ENCODE measurements at places on chromosomes 2 and 18.

- no peak for DNase-seq
These were observed 153.5 kb upstream of the PGAP1 start for GRCh38 chr2:197079832-197080555.

GRCh38 chr2:101770726-101771125 is 73.2 kb downstream of the MAP4K4 start:
- no peak for DNase-seq

GRCh38 chr18:27366151-27366550 is 181.0 kb upstream of the CHST9 start:
- DNase-seq, result no peak

GRCh38 chr2:21970971-21971370 is 847.2 kb downstream of the TDRD15 start:
- DNase-seq, result no peak

DNA sequence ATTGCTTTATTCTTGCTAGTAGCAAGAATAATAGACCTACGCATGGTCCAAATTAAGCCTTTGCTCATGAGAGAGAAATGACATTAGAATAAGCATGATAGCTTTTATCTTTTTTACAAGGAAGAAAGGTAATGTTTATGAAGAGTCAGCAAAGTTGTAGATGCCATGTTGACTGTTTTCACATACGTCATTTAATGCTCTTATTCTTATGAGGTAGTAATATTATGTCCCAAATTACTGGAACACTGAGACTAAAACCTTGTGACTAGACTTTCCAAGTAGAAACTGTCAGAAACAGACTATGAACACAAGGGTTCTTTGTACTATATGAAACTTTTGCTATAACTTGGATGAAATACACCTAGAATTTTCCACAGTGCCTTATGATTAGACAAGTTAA is 552.8 kb upstream of the SLC8A1 start:
- no peak for DNase-seq

DNA sequence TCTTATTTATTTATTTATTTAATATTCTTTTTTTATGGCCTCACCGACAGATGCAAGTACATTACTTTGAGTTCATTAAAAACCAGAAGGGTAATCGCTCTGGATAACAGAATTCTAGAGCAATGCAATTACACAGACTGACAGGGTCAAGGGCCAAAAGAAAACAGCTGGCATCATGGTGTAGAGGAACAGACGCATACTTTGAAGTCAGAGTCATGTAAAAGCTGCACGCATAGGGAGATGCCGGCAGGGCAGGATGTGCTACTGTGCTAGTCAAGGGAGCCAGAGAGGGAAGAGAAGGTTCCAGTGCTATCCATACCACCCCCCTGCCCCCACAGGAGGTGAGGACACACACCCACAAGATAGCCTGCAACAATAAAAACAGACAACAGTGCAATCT is 115.2 kb upstream of the TFCP2L1 start:
- no peak for DNase-seq

DNA sequence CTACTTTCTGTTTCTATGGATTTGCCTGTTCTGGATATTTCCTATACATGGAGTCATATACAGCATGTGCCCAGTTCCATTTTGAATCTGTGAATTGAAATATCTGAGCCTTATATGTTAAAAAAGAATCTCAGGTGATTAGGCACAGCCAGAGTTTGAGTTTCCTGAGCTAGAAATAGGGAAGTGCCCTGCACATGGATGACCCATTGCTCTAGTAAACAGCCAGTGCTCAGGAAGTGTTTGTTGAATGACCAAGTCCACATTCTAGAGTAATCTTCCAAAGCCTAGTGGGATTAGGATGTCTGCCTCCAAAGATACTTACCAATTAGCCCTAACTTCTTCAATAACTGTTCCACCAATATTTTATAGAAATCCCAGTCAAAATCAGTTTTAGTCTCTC is 165.8 kb downstream of the SETBP1 start:
- DNase-seq, result no peak

- DNase-seq, result no peak
These were observed 175.7 kb upstream of the ZEB2 start for GRCh38 chr2:144695657-144696056.

DNA sequence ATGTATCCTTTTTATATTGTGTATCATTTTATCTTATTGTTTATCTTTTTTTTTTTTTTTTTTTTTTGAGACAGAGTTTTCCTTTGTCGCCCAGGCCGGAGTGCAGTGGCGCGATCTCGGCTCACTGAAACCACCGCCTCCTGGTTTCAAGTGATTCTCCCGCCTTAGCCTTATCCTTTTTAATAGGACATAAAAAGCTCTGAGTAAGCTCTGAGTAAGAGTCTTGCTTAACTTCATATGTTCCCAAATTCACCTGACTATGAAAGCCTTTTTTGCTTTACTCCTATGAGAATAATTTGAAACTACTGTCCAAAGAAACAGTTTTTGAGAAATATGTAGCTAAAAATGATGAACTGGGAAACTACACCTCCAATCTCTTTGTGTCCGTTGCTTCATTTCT is 525.5 kb downstream of the IRS1 start:
- no peak for DNase-seq

GRCh38 chr2:188518381-188518780 is 226.7 kb downstream of the GULP1 start:
- no peak for DNase-seq
